Naive thymus-derived CD8-positive, alpha-beta T cell (primary cell): ENCODE measurements at places on chromosomes 3 and 15. TPM values are rescaled to one million over a fixed set of nuclear protein-coding genes. Genes with fewer than 3 reads are reported as not detected.

GRCh38 chr3:11610044-11610671 lies 33.6 kb downstream of the VGLL4 start:
- no peaks in the 10 kb centered on the region for H3K36me3 ChIP-seq
- H3K27ac ChIP-seq = peak overlapping the region; percentile 94
- peak overlapping the region; percentile 68 for H3K4me3 ChIP-seq
- H3K4me1 ChIP-seq = peaks cover 84% of the 10 kb centered on the region
- no peak for DNase-seq

DNA sequence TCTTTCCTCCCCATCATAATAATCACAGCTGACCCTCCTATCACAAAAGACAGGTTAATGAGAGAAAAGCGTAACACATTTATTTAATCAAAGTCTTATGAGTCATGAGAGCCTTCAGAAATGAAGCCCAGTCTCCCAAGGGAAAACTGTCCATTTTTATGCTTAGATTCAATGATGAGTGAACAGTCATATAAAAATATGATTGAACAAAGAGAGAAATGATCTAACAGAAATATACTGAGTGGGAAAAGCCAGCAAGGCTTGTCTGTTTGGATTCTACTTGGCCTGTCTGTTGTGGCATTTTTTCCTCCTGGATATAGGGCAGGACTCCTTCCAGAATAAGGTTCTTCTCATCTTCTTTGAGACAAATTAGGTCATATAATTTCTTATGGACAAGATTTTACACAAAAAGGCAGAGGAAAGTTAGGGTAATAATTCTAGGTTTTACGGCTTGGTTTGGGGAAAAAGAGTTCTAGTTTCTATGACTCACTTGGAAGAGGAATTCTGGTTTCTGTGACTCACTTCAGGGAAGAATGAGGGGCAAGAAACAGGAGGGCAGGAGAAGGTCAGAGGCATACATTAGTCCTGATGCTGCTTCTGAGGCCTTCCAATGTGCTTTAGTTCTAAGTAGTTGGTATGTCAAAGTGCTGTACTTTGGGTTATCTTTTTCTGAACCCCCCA lies 534.2 kb downstream of the ZIC1 start:
- H3K27ac ChIP-seq = no peak overlapping the region
- no peaks in the 10 kb centered on the region for H3K4me1 ChIP-seq
- DNase-seq = no peak
- H3K36me3 ChIP-seq = no peaks in the 10 kb centered on the region
- no peaks in the 10 kb centered on the region for H3K27me3 ChIP-seq

GRCh38 chr3:117443014-117443413 lies 733.4 kb downstream of the TUSC7 start:
- no peak overlapping the region for H3K27ac ChIP-seq
- DNase-seq = no peak
- no peak overlapping the region for H3K4me3 ChIP-seq
- H3K36me3 ChIP-seq = no peaks in the 10 kb centered on the region

The HTR3E gene
- not detected for total RNA-seq

- no peak overlapping the region for H3K27ac ChIP-seq
- H3K4me3 ChIP-seq = no peak overlapping the region
- H3K4me1 ChIP-seq = no peaks in the 10 kb centered on the region
- DNase-seq = no peak
- no peaks in the 10 kb centered on the region for H3K36me3 ChIP-seq
- no peaks in the 10 kb centered on the region for H3K27me3 ChIP-seq
Observed at GRCh38 chr3:166064476-166064875, 227.3 kb upstream of the BCHE start.

The TMC3 gene
- total RNA-seq = not detected

DNA sequence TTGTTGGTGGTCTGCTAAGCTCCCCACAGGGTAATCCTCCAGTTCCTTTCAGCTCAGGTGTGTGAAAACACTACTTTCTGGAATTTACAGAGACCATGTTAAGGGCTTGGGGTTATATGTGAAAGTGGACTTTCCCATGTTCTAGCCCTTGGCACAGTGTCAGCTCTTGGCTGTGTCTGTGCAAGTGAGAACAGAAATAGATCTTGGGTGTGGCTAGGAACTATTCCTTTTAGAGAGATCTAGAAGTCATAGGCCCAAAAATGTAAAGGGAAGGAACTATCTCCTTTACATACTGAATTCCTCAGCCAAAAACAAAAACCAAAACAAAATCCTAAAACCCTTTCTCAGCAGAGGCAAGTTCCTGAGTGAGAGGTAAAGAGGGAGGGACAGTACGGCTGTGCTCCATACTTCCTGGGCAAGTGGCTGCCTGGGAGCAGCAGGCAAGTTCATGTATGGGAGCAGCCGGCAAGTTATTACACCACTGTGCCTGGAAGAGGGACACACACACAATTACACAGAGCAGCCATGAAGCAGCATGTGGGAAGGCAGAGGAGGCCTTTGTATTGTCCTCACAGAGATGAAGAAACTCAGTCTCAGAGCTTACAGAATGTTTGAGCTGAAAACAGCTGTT lies 19.9 kb upstream of the C3orf62 start:
- H3K27me3 ChIP-seq = no peaks in the 10 kb centered on the region
- H3K27ac ChIP-seq = no peak overlapping the region
- H3K4me3 ChIP-seq = no peak overlapping the region
- DNase-seq = no peak

DNA sequence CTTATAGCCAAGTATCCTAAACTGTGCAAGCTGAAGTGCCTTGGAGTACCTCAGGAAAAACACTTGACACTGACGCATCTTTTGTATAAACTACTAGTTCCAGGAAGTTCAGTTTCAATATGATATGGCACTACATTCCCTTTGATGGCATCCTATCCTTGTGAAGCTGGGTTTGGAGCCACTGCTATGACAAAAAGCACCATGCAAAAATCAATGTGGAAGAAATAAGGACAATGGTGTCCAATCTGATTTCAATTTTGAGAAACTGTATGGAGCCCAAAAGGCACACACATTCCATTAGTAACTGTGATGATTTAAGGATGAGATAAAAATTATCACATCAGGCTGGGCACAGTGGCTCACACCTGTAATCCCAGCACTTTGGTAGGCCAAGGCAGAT lies 5.6 kb downstream of the RPS27L start:
- peaks cover 22% of the 10 kb centered on the region for H3K4me1 ChIP-seq
- H3K27ac ChIP-seq = peak overlapping the region; percentile 27
- H3K36me3 ChIP-seq = peaks cover 11% of the 10 kb centered on the region
- no peak overlapping the region for H3K4me3 ChIP-seq

The SLC9C1 gene
- not detected for total RNA-seq

DNA sequence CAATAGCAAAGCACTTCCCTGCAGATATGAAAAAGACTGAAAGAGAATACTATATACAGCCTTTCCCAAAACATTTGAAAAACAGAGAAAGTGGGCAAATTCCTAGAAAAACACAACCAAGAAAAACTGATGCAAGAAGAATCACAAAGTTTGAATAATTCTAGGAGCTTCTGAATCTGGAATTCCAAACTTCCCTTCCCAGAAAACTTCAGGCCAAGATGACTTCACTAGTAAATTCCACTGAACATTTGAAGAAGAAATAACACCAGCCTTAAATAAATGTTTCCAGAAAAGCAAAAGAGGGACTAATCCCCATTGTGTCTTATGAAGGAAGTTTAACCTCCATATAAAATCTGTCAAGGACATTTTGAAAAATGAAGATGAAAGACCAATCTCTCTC lies 15.8 kb upstream of the NSMCE3 start:
- H3K27ac ChIP-seq = no peak overlapping the region
- no peak overlapping the region for H3K4me3 ChIP-seq
- H3K36me3 ChIP-seq = no peaks in the 10 kb centered on the region
- no peaks in the 10 kb centered on the region for H3K4me1 ChIP-seq

The SIDT1 gene
- total RNA-seq = 74.2 TPM

DNA sequence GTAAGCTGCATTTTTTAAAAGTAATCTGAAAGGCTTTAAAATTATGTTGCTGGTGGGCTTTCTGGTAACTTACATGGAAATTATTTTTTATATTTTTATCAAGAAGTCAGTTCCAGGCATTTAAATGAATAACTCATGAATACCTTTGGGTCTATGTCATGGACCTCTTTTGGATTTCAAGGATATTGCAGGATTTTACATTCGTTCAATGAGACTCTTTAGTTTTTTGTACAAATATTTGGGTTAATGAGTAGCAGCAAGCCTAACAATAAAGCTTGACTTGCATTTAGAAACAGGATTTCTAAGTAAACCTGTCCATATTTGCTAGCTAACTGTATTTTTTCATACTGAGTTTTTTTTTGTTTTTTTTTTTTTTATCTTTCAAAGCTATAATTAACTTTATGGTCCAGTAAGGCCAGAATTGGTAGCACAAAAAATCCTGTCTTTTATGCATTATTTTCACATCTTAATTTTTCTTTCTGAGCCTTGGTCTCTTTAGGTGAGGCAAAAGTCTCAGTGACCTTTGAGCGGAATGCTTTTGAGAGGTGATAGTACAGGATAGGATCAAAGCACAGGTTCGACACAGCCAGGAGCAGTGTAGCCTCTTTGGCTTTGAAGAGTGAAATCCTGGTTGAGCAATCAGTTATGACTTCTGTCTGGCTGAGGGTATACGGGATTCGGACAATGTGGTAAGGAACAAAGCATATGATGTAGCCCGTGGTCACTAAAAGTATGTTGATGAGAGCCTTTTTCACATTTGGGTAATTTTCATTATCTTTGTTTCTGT lies 4.8 kb downstream of the GPR171 start:
- DNase-seq = no peak
- peaks cover 4% of the 10 kb centered on the region for H3K36me3 ChIP-seq
- H3K4me1 ChIP-seq = peaks cover 10% of the 10 kb centered on the region
- no peaks in the 10 kb centered on the region for H3K27me3 ChIP-seq

DNA sequence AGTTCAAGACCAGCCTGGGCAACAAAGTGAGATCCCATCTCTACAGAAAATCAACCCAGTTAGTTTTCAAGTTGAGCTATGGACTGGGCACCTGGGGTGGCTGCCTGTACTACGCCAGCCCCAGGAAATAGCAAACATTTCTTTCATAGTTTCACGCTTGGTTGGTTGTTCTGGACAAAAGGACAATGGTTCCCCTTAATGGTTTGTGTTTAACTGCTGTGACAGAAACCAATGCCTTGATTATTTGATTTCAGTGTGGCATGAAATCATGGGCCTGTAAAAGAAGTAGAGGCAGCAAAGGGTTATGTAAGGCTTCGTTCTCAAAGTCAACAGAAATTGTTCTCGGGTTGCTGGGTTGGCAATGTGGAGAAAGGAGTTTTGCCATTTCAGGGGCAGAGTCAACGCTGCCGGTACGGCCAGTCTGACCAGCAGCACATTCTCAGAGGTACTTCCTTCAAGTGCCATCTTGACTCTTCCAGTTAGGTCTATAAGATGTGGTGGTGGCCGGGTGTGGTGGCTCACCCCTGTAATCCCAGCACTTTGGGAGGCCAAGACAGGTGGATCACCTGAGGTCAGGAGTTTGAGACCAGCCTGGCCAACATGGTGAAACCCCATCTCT lies 12.7 kb downstream of the LCMT2 start:
- H3K36me3 ChIP-seq = no peaks in the 10 kb centered on the region
- no peak overlapping the region for H3K4me3 ChIP-seq
- peaks cover 33% of the 10 kb centered on the region for H3K27me3 ChIP-seq

DNA sequence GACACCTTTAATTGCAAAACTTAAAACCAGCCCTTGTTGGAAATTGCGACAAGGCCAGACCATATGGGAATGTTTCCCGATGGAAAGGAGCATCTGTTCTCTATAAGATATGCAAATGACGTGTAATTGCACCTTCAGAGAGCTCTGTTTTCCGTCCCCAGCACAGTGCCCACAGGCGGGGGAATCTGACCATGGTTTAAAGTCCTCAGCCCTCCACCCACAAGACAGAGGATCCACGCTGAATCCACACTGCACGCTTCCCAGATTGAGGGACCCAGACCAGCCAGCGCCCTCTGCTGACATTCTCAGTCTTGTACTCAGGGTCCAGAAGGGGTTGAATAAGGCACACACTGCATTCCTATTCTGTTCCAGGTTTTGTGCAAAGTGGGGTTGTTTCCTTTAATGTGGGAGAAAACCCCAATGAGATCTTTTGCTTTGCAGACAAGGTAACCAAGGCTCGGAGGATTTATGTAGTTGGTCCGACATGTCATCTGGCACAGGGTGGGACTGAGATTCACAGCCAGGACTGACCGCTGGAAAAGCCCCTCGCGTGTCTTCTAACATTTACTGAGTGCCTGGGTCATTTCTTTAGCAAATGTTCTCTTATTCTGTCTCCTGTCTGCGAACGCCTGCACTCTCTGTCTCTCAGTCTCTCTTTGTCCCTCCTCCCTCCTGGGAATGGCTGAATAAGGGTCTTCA lies 36.8 kb upstream of the KLHL25 start:
- H3K4me1 ChIP-seq = no peaks in the 10 kb centered on the region
- H3K4me3 ChIP-seq = no peak overlapping the region
- no peak overlapping the region for H3K27ac ChIP-seq
- H3K36me3 ChIP-seq = no peaks in the 10 kb centered on the region

- H3K36me3 ChIP-seq = peaks cover 41% of the 10 kb centered on the region
- peaks cover 81% of the 10 kb centered on the region for H3K27me3 ChIP-seq
- DNase-seq = no peak
- peak overlapping the region; percentile 45 for H3K4me3 ChIP-seq
- H3K4me1 ChIP-seq = peaks cover 37% of the 10 kb centered on the region
- no peak overlapping the region for H3K27ac ChIP-seq
Observed at GRCh38 chr3:147412261-147412916, 3.2 kb downstream of the ZIC1 start.

The CPEB1 gene
- total RNA-seq = 3.2 TPM

DNA sequence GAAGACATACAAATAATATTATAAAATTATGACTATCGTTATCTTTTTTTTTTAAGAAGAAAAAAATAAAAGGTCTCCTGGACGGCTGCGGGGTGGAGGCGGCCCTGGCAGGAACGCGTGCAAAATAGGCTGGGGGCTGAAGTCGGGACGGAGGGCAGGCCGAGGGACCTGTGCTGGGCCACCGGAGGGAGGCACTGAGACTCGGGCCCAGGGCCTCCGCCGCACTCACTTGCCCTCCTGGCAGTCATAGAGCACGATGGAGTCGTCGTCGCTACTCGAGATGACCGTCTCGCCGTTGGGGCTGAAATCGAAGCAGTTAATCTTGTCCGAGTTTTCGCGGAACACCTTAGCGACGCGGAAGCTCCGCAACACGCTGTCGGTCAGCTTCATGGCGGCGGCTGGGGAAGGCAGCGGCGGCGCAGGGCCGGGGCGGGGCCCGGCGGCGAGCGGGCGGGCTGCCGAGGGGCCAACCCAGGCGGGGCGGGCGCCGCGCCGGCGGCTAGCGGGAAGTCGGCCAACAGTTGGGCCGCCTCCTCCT lies 408 bp downstream of the WDR82 start:
- H3K4me3 ChIP-seq = peak overlapping the region; percentile 95
- H3K4me1 ChIP-seq = peaks cover 74% of the 10 kb centered on the region
- peaks cover 18% of the 10 kb centered on the region for H3K36me3 ChIP-seq
- H3K27me3 ChIP-seq = no peaks in the 10 kb centered on the region
- peak overlapping the region; percentile 99 for H3K27ac ChIP-seq

GRCh38 chr3:21613372-21614070 lies 137.5 kb downstream of the ZNF385D start:
- H3K36me3 ChIP-seq = no peaks in the 10 kb centered on the region
- H3K27ac ChIP-seq = no peak overlapping the region
- H3K4me1 ChIP-seq = no peaks in the 10 kb centered on the region
- no peak for DNase-seq
- H3K27me3 ChIP-seq = no peaks in the 10 kb centered on the region
- H3K4me3 ChIP-seq = no peak overlapping the region

The ISLR2 gene
- not detected for total RNA-seq

- H3K4me1 ChIP-seq = no peaks in the 10 kb centered on the region
- H3K27me3 ChIP-seq = no peaks in the 10 kb centered on the region
- H3K4me3 ChIP-seq = no peak overlapping the region
Observed at GRCh38 chr15:78925956-78926743, 18.7 kb downstream of the CTSH start.

GRCh38 chr3:71388535-71389120 lies 194.9 kb downstream of the FOXP1 start:
- no peak for DNase-seq
- H3K27ac ChIP-seq = peak overlapping the region; percentile 83
- no peaks in the 10 kb centered on the region for H3K27me3 ChIP-seq
- H3K4me1 ChIP-seq = peaks cover 87% of the 10 kb centered on the region
